ENCODE measurements at places on chromosomes 2 and 18.

- no peak for DNase-seq
Measured at GRCh38 chr2:208671284-208671683, 264.7 kb downstream of the PTH2R start.

DNA sequence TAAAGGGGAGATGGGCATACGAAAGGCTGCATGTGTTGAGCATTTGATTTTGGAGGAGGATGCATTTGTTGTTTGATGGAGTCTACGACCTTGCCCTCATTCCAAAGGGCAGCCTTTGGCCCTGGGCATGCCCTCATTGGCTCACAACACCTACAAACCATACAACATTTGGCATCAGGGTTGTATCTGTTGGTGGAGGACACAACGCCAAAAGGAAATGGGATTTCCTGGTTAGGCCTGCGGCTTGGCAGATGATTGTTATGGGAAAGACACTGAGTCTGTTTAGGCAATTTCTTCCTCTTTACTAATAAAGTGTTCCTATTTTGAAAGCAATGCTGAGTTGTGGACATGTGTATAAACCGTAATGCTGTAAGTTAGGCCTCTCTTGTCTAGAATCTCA, 246.9 kb downstream of the LDLRAD4 start:
- no peak for DNase-seq

DNA sequence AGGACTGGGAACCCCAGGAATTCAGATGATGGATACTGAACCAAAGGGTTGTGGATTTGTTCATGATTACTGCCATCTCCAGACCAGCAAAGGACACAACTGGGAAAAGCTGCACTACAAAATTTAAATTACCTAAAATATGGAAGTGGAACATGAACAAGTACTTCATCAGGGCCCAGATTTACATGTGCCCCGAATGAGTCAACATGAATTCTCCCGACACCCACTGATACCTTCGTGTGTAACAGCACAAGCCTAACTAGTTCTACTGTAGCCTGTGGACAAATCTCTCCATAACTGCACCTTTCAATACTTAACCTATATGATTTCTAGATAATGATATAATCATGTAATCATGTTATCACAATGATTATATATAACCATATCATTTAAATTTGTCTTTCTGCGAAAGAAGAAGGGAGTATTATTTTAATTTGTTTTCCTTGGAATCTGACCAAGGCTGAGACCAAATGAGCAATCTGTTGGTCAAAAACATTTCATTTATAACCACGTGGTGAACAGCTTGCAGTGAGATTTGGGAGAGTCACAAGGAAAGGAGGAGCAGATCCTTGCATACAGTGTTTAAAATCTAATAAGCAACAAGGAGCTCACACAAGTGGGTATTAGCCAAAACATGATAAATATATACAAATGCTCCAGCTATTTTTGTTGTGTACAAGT, 70.5 kb downstream of the CACNB4 start:
- no peak for DNase-seq

GRCh38 chr18:8685141-8685913, 20.0 kb upstream of the MTCL1 start:
- peak; percentile 54 for DNase-seq

DNA sequence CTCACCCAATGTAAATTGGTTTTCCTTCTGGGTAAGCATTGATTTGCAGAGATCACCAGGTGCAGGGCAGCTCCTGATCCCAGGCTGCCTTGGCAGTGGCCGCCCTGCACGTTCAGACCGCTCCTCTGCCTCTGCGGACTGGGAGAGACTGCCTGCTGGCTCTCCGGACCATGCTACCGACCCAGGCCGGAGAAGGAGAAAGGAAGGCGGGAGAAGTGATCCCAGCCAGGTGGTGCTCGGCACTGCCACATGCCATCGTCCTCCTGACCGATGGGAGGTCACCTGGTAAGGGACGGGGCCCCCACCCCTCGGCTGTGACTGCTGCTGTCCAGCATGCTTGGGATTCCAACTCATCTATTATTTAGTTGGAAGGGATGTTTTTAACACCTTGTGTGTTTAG, 108.1 kb upstream of the POU3F3 start:
- no peak for DNase-seq

GRCh38 chr2:240165661-240166060, 25.2 kb upstream of the OTOS start:
- no peak for DNase-seq

GRCh38 chr2:12737297-12737696, 20.6 kb downstream of the TRIB2 start:
- DNase-seq: no peak

All from NCI-H226 (cell line).